ENCODE measurements at places on chromosomes 5 and 9. TPM values are rescaled to one million over a fixed set of nuclear protein-coding genes. Genes with fewer than 3 reads are reported as not detected.

GRCh38 chr5:123085638-123086286, 3.3 kb upstream of the PRDM6 start:
- DNase-seq: no peak

GRCh38 chr9:75200892-75201470, 112.7 kb downstream of the OSTF1 start:
- DNase-seq: peak; percentile 32

DNA sequence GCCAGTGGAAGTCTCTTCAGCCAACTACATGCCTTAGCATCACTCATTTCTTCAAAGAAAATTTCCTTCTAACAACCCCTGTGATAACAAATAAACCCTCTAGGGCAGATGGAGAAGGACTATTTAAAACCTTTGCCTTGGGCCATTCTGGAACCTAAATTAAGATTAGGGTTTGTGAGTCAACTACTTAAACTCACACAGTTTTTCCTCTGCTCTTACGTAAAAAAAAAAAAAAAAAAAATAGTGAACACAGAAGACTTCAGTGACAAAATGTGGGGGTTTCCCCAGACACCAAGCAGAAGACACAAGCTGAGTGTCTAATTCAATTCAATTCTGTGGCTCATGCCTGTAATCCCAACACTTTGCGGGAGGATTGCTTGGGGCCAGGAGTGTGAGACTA, 65.8 kb upstream of the ERCC6L2 start:
- DNase-seq: no peak

DNA sequence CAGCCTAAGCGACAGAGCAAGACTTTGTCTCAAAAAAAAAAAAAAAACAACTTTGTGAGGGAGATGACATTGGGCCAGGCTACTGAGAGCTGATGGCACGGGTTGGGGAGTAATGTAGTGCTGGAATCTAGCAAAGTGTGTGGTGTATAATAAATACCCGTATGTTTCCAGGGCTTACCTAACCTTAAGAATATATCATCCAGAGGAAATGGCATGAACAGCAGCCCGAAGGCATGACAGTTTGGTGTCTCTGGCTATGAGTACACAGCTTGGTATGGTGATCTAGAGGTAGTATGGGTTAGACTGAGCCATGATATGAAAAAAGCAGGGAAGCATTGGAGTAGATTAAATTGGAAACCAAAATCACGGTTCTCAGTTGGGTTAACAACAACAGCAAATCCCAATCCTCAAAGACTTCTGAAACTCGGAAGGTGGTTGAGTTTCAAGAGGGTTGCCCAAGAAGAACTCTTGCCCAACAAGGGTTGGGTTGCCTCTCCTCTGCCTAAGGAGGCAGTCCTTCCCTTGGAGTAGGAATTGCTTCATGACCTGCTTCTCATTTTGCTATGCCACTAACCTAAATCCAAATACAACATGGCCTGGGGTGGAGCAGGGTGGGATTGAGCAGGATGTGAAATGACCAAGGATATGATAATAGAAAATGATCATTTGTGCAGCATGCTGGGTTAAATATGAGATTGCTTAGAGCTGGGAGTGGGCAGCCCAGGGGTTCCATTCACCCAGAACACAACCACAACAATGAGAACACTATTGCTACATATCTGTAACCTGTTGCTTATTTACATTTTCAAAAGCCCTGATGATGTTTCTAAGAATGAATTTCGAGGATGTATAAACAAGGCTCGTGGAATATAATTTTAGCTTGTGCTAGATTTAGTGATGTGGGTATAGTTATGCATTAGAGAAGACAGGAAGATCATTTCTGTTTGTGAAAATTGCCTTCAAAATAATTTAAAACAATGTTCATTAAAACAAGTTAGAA, 64.6 kb upstream of the ZFR start:
- DNase-seq: no peak

GRCh38 chr5:122581629-122582028, 193.3 kb upstream of the SNX2 start:
- DNase-seq: no peak

GRCh38 chr9:8857068-8857925, 1057.7 kb upstream of the DMAC1 start:
- DNase-seq: no peak

DNA sequence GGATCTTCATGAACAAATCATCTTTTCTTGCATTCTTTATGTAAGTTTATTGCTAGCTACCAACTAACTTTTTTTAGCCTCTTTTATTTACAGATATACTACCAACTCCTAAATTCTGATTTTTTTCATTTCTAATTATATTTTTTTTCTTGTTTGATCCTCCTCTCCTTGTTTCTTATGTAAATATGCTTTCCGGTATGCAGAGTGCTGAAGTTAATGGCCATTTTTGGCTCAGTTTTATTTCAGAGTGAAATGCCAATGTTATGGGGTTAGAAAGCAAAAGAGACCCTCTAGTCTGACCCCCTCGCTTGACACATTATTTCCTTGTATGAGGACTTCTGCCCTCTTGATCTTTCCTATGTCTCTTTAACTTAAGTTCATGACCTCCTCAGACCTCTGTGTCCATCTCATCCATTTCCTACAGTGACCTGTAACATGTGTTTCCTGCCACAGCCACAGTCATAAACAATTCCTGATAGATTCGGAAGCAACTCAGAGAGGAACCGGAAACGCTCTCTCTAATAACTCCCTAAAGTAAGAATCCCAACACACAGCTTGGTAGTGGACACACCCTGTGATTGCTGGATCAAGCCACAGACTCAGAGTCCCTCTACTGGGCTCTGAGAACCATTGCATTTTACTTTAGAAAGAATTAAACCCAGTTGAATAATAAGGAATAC, 42.9 kb upstream of the AFAP1L1 start:
- no peak for DNase-seq

Gene ZDHHC11
- total RNA-seq: 14.6 TPM

DNA sequence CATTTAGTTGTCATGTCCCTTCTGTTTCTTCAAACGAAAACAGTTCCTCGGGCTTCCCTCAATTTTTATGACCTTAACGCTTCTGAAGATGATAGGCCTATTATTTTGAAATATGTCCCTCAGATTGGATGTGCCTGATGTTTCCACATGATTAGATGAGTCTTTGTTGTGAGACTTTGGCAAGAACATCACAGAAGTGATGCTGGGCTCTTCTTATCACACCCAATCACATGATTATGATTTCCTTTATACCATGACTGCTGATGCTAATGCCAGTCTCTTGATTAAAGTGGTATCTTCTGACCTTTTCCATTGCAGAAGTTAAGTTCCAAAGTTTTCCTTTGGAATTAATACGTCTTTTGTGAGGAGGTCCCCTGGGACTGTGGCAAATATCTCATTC, 175.7 kb downstream of the SAXO1 start:
- no peak for DNase-seq

DNA sequence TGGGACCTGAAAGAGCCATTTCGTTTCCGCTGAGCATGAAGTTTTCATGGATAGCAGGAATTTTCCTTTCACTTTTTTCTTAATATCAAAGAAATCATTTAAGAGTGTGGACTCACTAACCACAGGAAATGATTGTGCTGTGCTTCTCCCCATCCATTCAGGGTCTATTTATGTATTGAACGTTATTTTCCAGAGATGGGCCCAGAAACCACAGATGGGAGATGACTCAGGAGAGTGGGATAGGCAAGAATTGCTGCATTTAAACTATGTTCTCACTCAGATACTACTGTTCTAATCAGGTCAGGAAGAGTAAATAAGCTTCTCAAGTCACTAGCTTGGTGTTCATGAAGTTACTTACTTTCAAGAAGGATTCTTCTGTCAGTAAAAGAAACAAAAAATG, 763.8 kb downstream of the DTWD2 start:
- no peak for DNase-seq

DNA sequence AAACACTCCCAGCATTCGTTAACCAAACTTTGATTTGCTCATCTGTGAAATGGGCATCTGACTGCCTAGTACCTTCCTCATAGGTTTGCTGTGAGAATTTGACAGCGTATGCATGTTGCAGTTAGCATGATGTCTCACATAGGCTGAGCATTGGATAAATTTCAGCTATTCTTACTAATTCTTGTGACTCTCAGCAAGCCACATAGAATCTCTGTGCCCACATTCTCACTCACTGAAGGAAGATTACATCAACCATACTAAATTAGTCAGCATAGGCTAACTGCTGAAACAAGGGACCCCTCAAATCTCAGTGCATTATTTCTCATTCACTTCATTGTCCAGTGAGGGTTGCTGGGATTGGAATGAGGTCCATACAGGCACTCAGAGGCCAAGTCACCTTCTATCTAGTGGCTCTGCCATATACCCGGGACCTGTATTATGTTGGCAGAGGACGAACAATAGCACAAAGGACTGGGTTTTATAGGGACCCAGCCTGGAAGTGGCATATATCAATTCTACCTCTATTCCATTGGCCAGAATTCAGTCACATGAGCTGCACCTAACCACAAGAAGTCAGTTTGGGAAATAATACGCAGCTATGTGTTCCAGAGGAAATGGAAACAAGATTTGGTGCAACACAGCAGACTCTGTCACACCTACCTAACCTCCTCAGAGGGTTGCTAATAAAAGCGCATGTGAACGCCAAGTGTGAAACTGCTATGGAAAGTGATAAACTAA, 4.2 kb upstream of the PTGER4 start:
- no peak for DNase-seq

Gene PHF24
- total RNA-seq: 0.44 TPM

Gene SLC25A2
- total RNA-seq: not detected

Gene PCBD2
- total RNA-seq: 10.7 TPM

DNA sequence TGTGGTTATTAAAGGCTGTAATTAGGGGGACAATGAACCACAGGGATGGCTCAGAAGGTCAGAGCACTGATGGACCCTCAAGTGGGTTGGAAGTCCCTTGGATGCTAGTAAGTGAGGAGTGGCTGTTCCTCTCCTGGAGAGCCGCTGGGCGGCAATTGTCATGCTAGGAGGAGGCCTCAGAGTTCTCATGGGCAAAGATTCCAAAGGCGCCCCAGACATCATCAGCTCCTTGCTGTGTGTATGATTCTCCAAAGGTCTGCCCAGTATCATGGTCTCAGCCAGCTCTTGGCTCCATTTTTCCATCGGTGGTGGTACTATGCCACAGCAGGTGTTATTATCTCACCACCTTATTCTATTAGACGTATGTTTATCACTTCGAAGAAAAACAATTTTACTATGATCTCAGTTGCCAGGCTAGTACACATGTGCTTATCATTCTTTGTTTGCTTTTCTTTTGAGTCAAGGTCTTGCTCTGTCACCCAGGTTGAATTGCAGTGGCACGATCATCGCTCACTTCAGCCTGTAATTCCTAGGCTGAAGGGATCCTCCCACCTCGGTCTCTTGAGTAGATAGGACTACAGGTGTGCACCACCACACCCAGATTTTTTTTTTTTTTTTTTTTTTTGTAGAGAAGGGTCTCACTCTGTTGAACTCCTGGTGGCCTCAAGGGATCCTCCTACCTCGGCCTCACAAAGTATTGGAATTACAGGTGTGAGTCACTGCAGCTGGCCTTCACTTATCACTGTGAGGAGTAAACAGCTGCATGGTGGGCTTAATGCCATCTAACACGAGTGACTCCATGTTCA, 46.8 kb downstream of the EXOSC2 start:
- no peak for DNase-seq

Gene SLC45A2
- total RNA-seq: not detected

DNA sequence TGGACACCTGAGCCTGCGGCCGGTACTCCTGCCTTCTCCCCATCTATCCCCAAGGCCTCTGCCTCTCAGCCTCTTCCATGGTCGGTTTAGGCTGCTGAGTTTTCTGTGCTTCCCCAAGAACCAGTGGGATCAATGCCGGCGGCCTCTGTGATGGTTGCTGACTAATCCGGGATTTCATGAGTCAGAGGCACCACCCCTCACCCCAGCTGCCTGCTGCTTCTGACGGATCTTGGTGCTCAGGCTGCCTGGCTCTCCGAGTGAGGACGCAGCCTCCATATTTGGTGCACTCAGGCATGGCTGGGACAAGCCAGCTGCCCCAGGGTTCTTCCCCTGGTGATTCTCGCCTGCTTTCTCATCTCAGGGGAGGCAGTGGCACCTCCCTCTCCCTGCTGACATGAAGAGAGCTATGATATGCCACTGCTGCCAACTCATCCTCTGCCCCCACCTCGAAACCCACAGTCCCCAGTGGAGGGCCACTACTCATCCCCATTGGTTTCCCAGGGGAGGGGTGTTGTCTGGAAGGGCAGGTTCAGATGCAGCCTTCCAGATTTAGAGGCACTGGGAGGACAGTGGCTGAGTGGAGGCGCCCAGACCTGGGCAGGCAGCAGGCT, 3.3 kb upstream of the MAN1B1 start:
- no peak for DNase-seq

DNA sequence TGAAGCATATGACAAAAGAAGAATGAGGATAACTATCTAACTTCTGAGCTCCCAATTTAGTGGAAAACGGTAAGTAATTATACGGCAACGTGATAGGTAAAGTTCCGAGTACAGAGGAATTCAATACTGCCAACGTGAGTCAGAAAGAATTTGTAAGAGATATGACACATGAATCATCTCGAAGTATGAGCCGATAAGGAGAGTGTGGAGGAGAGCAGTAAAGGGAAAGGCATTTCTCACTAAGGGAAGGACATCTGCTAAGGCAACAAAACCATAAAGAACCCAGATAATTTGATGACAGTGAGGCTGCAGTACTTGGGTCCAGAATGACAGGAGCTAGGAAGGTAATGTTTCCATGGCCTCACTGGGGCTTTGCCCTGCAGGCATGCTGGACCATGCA, 11.0 kb downstream of the MPDZ start:
- DNase-seq: no peak

Measured in left lung (tissue), 14 donors.